ENCODE measurements at places on chromosomes 11 and 22.
A peak's percentile ranks its signal among the peaks of the same experiment; 100 is the strongest.

GRCh38 chr22:46092670-46093410, 57.5 kb upstream of the PPARA start:
- no peak for DNase-seq

- DNase-seq, result no peak
These were observed 882 bp upstream of the MAP4K2 start for GRCh38 chr11:64803846-64804345.

DNA sequence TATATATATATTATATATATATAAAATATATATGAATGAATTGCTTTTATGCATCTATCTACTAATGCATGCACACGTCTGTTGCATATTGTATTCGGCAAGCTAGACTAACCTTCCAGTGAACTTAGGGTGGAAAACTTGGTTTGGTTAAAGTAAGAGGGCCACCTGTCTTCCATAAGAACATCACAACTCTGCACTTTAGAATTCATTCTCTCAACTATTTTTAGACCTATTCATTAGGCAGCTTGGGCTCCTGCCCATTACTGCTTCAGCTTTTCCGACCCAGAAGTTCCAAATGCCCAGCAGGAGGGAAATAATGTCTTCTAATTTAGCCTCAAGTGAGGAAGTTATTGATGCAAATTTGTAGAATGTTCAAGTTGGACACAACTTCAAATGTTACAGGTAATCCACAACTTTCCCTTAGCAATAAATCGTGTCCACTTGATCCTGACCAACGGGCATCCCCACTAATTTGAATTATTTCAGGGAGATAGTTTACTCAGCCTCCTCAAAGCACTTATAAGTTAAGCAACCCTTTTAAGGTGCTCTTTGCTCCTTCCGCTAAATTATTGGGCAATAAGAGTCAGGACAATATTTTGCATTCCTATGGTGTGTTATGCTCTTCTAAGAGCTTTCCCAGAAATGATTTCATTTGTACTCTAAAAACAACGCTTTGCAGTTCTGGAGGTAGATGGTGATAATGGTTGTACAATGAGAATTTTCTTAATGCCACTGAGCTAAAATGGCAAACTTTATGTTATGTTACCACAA, 132.3 kb downstream of the OPCML start:
- no peak for DNase-seq

DNA sequence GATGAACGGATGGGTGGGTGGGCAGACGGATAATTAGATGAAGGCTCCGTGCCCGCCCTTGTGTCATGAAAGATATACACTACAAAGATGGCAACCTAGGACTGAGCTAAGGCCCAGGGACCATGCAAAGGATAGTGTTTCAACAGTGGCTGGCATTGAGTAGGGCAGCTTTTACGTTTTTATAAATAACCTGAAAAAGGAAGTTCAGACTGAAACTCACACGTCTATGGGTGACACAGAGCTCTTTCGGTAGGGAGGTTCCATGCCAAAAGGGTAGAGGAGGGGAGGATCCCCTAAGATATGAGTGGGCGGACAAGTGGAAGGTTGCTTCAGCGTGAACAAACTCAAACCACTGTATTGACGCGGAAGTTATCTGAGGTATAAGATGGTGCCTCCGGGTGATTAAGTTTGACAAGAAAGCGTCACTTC, 90.5 kb downstream of the UBASH3B start:
- no peak for DNase-seq

GRCh38 chr11:103958475-103959215, 77.8 kb upstream of the DDI1 start:
- DNase-seq, result peak; percentile 11

- no peak for DNase-seq
These were observed 25.7 kb upstream of the MYRF start for GRCh38 chr11:61726775-61727174.

- DNase-seq, result no peak
These were observed 378.7 kb downstream of the CTTN start for GRCh38 chr11:70776914-70777532.

DNA sequence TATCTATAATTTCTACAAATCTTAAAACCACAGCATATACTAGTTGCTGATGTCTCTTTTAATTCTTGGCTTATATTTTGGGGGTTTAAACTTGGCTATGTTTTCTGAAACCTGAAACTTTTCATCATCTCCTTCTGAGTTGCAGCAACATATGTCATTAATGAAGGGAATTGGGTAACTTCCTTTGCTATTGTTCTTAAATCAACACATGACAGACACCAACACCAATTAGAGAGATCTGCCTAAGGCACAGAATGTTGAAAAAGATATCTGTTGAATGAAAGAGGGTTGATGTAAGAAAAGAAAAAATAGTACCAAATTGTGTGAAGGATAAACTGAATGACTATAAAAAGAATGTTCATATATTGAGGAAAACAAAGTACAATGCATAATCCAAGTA, 10.3 kb upstream of the GAS2 start:
- no peak for DNase-seq

DNA sequence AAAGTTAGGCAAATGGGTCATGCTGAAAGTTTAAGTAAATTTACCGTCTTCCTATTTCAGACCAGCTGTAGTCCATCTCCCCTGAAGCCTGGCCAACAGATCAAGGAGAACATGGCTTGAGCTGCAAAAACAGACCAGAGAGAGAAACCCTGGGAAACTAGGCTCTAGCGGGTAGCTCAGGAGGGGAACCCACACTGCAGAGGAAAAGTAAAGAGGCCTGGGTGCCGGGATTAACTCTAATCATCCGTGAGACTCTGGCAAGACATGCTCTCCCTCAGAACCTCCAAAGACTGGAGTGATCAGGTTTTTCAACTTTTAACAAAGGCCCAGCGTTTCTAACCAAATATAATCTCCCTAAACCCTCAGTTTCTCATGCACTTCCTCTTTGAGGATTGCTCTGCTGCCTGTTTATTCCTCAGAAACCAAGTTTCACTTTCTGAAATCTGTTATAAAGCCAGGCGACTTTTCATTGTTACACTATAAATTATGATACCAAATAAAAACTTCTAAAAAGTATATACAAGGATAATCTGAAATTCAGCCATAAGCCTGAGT, 67.5 kb downstream of the GAB2 start:
- peak; percentile 35 for DNase-seq

GRCh38 chr22:48720662-48721394, 1106.8 kb downstream of the BRD1 start:
- DNase-seq, result no peak

GRCh38 chr11:44920451-44920850, 30.2 kb downstream of the TP53I11 start:
- no peak for DNase-seq

- DNase-seq, result peak; percentile 99
These were observed 48.8 kb downstream of the ARHGAP32 start for GRCh38 chr11:129143335-129143734.

DNA sequence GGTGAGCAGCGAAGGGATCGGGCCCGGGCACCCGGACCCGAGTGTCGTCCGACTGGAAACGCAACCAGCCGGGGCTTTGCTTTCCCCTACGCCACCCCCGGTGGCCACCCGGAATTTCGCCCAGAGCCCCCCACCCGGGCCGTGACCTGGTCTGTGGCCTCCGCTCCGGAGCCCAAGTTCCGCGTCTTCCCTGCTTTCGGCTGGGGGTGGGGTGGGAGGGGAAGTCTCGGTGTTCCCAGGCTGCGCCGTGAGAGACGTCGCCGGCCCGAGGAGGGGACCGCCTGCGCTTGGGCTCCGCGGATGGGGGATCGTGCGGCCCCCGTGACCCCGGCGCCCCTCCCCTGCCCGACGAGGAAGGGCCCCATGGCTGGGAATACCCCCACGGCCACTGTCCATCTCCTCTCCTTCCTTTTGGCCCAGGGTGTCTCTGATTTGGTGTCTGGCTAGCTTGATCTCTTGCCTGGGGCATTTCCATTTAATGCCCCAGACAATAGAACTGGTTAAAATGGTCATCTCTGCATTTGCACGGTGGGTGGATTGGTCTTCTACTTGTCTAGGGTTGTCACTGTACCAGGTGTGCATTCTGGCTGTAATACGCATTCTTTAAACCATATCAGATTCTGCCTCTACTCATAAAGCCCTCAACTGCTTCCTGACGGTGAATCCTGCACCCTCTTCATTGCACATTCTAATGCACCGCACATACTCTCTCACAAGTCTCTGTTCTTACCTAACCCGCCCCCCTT, 789 bp downstream of the SIK2 start:
- peak; percentile 48 for DNase-seq

Measured in EH (cell line).